ENCODE measurements at places on chromosomes 7 and 10.

- DNase-seq, result no peak
Measured at GRCh38 chr7:84113906-84114850, 80.4 kb downstream of the SEMA3A start.

- no peak for DNase-seq
Measured at GRCh38 chr7:106448992-106449859, 164.4 kb upstream of the NAMPT start.

DNA sequence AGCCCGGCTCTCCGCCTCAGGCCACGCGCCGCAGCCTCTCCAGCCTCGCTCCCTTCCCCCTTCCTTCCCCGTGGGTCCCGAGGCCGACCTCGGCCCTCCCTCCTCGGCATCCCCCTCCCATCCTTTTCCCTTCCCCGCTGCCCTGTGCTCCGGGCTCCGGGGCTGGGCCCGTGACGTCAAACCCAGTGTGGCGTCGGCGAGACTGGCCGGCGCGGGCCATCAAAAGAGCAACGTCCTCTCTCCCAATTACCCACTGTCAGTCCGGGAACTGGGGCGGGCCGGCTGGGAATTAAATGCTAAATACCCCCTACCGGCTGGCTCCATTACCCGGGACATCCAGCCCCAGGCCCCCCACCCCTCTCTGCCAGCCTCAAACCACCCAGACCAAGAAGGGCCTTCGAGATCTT lies 2.6 kb upstream of the GATA3 start:
- DNase-seq, result no peak

DNA sequence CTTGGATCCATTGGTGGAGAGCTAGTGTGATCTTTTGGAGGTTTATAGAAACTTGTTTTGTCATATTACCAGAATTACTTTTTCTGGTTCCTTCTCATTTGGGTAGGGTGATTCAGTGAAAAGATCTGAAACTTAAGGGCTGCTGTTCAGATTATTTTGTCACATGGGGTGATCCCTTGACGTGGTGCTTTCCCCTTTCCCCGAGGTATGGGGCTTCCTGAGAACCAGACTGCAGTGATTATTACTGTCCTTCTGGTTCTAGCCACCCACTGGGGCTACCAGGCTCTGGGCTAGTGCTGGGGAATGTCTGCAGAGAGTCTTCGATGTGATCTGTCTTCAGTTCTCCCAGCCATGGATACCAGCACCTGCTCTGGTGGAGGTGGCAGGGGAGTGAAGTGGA lies 1030.0 kb downstream of the GRM8 start:
- no peak for DNase-seq

GRCh38 chr10:62528441-62528840 lies 154.3 kb downstream of the ZNF365 start:
- DNase-seq, result no peak

GRCh38 chr7:94941844-94942632 lies 34.6 kb downstream of the PPP1R9A start:
- DNase-seq, result peak; percentile 42

DNA sequence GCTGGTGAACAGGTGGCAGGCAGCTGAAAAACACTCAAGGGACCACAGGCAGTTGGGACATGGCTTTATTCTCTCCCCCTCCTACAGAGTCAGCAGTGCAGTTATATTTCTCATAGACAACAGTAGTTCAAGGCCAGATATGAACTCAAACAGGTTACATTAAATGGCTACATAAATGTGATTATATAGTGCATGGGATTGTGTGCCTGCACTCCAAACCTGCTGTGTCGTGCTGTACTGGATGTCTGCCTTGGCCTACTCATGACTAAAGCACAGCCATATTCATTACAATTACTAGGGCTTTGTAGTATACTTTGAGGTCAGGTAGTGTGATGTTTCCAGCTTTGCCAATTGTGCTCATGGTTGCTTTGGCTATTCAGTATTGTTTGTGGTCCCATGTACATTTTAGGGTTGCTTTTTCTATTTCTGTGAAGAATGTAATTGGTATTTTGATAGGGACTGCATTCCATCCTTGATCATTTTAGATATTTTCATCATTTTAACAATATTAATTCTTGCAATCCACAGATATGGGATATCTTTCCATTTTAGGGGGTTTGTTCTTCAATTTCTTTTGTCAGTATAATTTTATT lies 393.6 kb downstream of the CNTNAP2 start:
- no peak for DNase-seq

DNA sequence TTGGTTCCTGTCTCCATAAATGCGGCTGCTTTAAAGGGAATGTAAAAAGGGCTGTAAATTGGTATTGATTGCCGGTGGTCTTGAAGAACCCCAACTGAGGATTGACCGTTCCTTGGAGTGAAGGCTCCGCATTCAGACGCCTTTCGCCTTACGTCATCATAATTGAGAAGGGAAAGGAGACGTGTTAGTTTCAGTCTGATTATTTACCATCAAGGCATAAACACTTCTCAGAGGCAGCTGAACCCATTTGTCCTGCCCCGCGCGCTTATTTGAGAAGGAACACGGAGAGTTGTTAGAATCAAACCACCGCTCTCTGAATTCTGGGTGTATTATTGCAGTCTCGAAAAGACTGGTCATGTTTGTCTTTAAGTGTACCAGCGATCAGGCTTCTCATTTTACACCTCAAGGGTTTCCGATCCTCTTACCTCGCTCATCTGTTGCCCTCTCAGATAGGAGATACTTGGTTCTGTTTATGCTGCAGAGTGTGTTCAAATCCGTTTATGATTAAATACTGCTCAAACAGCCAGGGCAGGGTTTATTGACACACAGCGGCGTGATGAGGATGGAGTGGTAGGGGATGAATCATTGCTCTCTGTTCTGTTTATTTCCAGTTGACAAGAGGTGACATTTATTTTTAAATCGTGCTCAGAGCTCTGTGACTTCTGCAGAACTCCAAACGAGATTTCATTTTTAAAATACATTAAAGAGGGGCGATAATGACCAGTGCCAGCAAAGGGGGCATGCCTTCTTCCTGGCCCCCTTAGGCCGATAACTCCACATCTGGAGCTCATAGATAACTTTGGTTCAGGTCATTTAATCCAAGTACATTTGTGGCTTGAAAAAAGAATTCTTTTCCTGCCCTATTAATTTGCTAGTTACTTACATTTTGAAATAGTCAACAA lies 30.4 kb downstream of the FOXK1 start:
- DNase-seq, result peak; percentile 86

DNA sequence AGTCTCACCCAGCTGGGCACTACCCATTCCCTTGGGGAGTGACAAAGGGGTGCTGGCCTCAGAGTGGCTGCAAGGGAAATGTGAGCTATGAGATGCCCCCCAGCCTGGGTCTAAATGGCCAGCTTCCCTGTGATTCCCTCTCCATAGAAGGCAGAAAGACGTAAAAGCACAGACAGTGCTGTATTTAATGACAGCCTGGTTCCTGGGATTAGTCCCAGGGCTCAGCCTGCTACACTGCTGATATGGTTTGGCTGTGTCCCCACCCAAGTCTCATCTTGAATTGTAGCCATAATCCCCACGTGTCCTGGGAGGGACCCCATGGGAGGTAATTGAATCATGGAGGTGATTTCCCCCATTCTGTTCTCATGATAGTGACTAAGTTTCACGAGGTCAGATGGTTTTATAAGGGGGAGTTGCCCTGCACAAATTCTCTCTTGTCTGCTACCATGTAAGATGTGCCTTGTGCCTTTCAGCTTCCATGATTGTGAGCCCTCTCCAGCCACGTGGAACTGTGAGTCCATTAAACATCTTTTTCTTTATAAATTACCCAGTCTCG lies 23.9 kb upstream of the CALN1 start:
- DNase-seq, result no peak

- DNase-seq, result no peak
Measured at GRCh38 chr7:99229234-99229633, 21.3 kb upstream of the KPNA7 start.
